ENCODE measurements at places on chromosomes 7 and 10.

DNA sequence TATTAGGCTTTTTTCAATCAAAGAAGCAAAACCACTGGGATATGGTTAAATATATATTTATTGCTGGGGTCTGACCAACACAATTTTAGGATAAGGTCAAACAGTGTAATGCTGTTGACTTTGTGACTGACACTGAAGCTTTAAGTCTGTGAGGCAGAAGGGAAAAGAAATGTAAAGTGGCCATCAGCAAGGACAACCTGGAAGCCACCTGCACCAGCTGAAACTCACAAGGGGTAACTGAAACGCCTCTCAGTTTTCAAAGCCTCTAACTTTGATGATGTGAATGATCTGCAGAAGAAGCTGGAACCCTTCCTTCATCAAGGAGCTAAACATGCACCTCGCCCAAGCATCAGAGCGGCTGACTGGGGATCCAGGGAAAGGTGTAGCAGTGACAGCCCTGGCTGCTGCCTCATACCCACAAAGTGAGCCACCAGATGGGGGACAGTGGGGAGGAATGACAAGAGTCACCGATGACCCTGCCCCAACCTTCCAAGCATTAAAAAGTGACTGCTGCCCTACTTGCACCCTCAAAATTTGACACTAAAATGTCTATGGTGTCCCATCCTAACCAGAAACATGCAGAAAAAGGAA is 284.9 kb upstream of the CNTNAP2 start:
- no peak for DNase-seq

- no peak for DNase-seq
Observed at GRCh38 chr10:8618834-8619233, 564.3 kb downstream of the GATA3 start.

DNA sequence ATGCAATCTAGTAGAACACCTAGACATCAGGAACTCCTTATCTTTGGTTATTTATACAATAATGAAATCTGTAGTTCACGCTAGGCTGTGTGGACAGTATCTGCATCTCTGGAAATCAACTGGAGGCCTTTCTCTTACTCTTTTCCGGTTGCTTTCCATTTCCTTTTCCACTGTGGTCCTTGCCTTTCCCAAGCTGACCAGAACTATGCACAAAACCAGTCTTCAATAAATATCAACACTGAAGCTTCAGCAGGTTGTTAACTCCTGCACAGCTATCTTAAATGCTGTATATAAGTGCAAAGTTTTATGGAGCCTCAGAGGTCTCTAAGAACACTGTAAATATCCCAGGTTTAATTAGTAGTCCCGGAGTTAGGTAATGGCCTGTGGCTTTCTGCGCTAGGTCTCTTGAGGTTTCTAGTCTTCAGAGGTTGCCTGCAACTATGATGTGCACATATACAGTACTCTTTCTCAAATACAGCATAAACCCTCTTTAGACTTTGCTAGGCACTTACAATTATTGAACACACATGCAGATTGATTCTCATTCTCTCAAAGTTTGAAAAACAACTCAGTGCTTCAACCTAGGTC is 2.4 kb downstream of the KLLN start:
- no peak for DNase-seq

DNA sequence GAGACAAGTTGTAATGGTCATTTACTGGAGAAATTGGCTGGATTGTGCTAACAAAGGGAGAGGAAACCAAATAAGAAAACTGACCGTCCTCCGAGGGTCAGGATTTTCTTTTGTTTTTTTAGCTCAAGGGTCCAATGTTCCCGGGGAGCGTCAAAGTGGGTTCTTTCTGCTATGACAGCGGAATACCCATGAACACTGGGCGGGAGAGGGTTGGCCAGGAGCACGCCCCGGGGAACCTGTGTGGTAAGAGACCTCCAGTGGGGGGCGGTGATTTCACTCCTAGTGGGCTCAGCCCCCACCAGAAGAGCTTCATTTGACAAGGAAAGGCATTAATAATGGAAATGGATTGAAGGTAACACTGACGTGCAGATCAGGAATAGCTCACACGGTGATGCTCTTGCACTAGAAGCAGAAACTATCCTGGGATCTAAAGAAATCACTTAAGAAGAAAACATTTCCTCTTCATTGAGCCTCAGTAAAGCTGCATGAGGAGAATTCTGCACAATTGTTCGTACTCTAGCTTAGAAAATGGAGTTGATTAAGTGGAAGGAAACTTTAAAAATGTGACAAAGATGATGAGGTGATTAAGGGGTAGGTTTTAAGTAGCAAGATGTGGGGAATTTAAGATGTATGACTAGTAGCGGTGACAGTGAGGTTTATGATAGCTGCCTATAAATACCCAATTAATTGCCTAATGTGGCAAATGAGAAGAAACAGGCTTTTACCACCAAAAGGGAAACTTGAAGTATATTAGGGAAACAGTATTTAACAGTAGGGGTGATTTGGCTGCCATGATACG is 627.2 kb downstream of the SUGCT start:
- no peak for DNase-seq

DNA sequence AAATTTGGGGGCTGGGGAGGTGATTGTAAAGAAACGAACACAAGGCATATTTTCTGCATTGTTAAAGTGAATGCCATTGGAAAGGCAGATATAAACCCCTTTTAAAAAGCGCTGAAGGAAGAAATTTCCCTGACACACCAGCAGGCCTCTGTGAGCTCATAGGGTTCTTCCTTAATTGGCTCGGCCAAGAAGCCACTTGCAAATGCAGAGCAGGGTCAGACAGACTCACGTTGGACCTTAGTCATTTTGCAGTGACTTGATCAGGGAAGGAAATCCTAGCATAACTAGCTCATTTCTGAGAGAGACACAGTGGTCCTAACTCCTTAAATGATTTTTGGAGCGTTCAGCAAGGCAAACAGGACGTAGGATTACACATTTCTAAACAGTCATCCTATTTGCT is 1461.4 kb downstream of the GATA3 start:
- DNase-seq: no peak

- no peak for DNase-seq
Observed at GRCh38 chr7:561631-562373, 42.2 kb upstream of the PDGFA start.

- no peak for DNase-seq
Observed at GRCh38 chr10:33735464-33735923, 401.0 kb upstream of the NRP1 start.

GRCh38 chr10:129259128-129259815 is 207.8 kb upstream of the MGMT start:
- DNase-seq: no peak

- no peak for DNase-seq
Observed at GRCh38 chr10:14306190-14306589, 24.5 kb downstream of the FRMD4A start.

DNA sequence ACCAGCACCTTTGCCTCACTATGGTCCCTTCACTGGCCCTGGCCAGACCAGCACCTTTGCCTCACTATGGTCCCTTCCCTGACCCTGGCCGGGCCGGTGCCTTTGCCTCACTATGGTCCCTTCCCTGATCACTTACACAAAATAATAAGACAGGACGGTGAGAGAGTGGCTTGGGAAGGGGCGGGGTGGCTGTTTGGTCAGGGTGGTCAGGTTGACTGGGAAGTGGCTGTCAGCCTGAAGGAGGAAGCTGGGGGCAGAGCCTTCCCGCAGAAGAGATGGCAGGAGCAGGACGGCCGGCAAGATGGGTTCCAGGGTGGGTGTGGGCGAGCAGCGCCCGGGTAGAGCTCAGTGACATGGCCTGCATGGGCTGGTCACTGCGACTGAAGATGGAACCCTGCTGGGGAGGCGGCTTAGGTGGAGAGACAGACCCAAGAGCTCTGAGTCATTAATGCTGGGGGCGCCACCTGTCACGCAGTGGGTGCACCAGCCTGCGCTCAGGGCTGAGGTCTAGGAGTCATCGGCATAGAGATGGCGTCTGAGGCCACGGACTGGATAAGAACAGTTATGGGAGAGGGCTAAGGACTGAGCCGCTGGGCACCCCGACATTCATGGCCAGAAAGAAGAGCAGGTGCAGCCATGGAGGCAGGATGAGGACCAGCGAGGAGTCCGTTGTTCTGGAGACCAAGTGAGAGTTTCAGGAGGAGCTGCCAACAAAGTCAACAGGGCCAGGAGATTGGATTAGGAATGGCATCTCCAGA is 91.8 kb downstream of the CHST15 start:
- DNase-seq: no peak

Measured in caudate nucleus (tissue), 63 donors.